Stimulated activated CD4-positive, alpha-beta T cell treated with anti-CD3 and anti-CD28 coated beads, Interleukin-2, amount 100 ng/mL, for 24 hours (primary cell): ENCODE measurements at places on chromosomes 6 and 20.

- DNase-seq = no peak
Observed at GRCh38 chr6:32774426-32774825, 11.1 kb upstream of the HLA-DQB2 start.

DNA sequence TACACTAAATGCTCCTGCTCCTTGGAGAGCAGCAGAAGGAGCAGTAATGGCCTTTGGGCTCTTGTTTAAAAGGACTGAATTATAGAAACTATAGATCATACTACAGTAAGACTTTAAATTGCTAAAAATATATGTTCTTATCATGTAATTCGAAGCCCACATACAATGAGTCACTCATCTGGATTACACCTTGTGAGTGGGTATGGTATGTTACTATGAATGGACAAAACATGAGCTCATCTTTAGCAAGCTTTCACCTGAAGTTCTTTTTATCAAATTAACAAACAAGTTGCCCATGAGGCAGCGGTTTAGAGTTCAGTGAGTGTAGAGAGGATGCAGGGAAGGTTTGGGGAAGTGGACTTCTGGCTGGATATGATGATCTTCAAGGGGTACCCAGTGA, 114.4 kb upstream of the CCN2 start:
- no peak for DNase-seq

GRCh38 chr6:1503811-1504210, 105.9 kb upstream of the FOXC1 start:
- no peak for DNase-seq

DNA sequence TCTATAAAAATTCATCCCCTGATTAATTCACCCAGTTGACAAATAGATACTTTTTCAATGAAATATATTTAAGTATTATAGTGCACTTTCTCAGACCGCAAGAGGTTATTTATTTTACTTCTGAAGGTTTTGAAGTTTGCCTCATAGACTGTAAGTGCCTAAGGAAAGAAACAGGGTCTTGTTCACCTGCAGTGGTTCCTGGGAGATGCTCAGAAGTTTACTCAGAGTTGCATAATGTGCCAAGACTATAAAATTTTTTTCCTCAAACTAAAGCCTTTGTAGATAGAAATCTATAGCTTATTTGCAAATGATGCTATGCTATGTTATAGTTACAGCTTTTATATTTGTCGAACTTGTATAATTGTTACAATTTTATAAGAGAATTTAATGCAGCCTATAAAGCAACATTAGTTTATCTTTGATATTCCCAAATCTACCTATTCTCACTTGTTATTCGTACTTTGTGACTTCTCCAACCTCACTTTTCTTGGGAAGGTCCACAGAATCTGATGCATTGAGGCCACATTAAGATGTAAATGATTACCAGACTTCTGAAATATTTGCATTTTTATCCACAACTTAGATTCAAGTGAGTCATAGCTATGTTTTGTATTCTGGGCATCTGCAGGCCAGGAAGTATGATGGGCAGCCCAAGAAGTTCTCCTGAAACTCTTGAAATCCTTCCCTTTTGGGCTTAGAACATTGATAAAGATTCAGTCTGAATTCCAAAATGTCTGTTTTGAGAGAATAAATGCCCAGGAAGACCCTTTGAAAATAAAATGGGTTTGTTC, 35.7 kb downstream of the KCNQ5 start:
- DNase-seq = no peak

- no peak for DNase-seq
Observed at GRCh38 chr20:48571949-48572847, 255.6 kb downstream of the PREX1 start.

DNA sequence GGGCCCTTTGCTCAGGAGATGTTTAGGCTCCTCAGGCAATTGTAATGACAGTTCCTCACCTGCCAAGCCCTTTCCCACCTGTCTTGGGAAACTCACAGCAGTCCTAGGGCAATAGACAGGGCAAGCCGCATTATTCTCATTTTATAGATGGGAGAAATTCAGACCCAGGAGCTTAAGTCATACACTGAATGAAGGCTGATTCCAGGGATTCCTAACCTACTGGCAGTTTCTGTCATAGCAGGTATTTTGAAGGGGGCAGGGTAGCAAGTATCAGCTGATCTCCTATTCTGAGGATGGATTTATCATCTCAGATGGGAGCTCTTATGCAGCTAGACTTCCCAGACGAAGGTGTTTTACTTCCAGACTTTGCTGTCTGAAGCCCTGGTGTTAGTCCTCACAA, 61.4 kb upstream of the MYL9 start:
- DNase-seq = no peak

GRCh38 chr6:90982051-90982450, 395.2 kb upstream of the MAP3K7 start:
- no peak for DNase-seq

- no peak for DNase-seq
Observed at GRCh38 chr6:139970591-139970991, 596.1 kb upstream of the CITED2 start.

DNA sequence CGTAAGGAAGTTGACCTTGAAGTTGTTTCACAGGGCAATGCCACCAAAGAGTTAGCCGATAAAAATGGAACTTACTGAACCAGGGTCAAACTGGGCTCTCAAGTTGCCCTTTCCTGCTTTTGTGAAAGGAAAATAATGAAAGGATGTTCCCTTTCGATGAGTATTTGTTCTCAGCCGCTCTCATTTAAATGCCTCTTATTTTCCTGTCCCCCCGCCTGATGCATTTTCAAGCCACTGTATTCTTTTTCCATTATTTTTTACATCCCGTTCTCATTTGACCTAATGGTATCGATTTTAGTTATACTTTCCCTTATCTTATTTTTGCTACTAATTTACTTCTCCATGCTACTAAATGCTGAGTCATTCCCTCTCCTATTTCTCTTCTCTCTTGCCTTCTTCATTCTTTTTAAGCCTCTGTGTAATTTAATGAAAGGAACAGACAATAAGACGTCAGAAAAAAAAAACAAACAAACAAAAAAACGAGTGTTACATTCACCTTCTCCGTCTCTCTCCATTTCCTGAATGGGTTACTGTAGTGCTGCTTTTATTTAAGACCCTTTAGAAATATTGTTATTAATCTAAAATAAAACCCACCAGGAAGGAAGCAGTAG, 655 bp upstream of the NDUFAF4 start:
- no peak for DNase-seq
